ENCODE measurements at places on chromosomes 2 and 18.

- DNase-seq, result no peak
These were observed 584.6 kb downstream of the CNTNAP5 start for GRCh38 chr2:124609667-124610066.

GRCh38 chr2:8445580-8445979 lies 236.3 kb upstream of the ID2 start:
- no peak for DNase-seq

DNA sequence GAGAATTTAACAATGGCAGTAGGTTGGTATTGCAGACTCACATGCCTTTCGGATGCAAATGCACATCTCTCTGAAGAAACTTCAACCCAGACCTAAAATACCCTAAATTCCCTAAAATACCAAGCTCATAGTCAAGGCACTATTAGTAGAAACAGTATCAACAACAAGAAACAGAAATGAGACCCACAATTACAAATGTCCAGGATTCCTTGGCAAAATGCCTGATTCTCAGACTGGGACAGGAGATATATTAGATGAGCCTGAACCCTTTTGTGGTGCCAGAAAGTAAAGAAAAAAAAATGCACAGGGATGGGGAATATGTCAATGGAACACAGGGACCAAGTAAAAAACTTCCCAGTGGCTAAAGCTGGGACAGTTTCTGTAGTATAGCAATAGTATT lies 77.2 kb downstream of the NAT8 start:
- DNase-seq, result no peak

DNA sequence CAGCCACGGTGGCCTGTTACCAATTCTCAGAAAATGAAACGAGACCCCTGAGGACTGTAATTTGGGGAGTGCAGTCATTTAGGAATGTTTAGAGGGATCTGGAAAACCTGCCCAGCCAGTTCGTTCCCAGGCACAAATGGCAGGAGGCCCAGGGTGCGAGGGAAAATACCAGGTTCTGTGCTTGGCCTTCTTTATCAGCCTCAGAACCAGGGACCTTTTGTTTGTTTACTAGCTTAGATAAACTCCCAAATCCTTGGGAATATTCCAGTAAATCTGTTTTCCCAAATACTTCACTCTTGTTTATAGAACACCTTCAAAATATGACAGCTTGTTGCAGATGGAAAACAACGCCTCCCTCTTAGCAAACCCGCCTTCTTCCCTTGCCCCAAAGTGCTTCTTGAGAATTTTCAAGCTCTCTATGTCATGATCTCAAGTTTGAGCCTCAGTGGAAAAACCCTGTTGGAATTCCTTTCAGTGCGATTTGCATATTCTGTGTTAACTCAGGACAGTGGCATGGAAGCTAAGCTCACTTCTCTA lies 400.3 kb upstream of the SMIM21 start:
- no peak for DNase-seq

- no peak for DNase-seq
These were observed 871 bp upstream of the ALS2 start for GRCh38 chr2:201781557-201782051.

DNA sequence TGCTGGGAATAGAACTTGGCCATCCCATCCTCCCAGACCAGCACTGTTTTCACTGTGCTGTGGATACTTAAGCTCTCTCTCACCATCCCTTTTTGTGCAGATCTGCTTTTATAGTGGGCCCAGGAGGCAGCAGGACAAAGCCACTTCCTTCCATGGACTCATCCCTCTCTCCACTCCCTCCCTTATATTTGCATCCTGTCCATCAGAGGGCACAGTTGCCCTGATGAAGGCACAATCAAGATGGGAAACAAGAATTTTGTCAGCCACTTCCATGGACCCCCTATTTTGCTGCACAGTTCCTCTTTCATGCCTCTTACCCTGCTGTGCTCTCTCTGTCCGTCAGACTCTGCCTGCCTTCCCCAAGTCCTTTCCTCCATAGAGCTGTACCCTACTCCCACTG lies 338.7 kb downstream of the HRH4 start:
- no peak for DNase-seq

GRCh38 chr18:577643-578375 lies 2.4 kb upstream of the CETN1 start:
- no peak for DNase-seq

GRCh38 chr18:35570182-35570581 lies 11.4 kb upstream of the GALNT1 start:
- no peak for DNase-seq

DNA sequence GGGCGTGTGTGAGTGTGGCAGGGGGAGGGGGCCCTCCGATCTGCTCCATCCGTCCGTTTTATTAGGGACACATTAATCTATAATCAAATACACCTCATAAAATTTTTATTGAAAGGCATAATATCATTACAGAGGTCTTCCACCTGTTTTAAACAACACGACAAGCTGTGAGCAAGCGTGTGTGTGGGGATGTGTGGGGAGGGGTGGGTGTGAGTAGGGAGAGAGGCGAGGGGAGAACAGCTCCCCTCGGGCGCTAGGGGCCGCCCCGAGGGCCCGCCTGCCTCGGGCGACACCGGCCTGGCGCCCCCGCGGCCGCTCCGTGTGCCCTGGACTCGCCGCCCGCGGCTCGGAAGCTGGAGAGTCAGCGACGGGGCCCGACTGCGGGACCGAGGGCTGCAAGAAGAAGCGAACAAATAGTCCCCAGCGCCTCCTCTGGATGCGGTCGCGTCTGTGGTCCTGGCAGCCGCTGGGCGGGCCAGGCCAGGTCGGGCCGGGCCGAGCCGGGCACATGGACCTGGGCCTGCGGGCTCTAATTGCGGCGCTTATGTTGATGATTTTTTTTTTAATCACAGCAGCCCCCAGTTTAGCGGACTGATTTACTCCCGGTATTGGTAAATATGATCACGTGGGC lies 352 bp upstream of the HOXD9 start:
- DNase-seq, result no peak

- DNase-seq, result peak; percentile 47
These were observed 5.5 kb downstream of the SALL3 start for GRCh38 chr18:78984941-78985784.

DNA sequence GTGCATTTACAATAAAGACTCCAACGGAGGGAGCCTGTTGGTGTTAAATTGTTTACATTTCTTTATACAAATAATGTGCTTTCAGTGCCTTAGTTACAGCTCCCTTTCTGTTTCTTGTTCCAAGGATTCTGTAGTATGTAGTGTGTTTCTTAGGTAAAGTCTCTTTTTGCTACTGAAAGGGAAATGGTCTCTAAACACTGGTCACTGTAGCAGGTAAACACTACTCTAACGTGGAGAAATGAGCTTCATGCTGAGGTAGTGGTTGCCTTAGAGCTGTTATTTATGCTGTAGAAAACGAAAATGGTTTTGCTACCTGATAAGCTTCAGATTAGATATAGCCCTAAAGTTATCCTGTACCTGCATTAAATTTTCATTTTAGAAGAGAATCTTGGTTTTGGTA lies 163.6 kb downstream of the CAPN13 start:
- DNase-seq, result no peak

GRCh38 chr18:34661464-34662087 lies 48.5 kb upstream of the DTNA start:
- no peak for DNase-seq

- no peak for DNase-seq
These were observed 494 bp upstream of the ROCK1 start for GRCh38 chr18:21112140-21112473.

GRCh38 chr2:28680657-28681056 lies 71.0 kb upstream of the PPP1CB start:
- DNase-seq, result no peak

DNA sequence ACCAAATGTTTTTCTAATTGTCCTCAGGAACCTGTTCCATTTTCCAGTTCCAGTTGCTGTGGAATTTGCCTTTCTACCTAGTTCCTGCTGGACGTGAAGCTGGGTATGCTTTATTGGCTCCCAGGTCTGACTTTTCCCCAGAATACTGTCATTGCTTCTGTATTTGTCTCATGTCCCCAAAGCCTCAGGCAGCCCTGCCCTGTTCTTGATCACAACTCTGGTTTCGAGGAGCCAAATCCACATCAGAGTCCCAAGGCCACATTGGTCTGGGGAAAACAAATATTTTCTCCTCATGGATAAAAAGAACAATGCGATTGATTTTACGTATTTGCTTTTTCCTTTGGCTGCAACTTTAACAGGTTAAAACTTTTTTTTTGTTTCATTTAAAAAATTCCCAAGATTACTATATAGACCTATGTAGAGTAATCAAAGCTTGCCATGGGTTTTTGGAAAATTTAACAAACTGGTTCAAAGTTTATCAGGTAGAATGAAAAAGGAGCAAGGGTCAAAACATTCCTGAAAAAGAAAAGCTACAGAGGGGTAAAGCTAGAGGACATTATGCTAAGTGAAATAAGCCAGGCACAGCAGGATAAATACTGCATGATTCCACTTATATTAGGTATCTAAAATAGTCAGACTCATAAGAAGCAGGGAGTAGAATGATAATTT lies 85.2 kb downstream of the MDH1 start:
- no peak for DNase-seq

DNA sequence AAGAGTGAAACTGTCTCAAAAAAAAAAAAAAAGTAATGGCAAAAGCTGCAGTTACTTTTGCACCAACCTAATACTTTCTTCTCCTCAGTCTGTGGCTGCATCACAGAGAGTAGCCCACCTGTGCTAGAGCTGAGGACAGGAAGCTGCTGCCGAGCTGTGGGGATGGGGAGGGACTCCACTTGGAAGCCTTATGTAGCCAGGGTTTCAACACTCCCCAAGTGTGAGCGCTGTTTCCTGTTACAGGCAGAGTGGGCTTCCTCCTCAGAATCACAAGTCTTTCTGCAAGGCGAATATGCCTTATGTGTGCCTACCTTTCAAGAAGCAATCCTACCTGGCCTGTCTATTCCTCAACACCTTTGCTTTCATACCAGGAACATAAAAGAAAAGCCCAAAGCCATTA lies 36.3 kb upstream of the CYP27C1 start:
- no peak for DNase-seq
